ENCODE measurements at places on chromosomes 7 and 10.

DNA sequence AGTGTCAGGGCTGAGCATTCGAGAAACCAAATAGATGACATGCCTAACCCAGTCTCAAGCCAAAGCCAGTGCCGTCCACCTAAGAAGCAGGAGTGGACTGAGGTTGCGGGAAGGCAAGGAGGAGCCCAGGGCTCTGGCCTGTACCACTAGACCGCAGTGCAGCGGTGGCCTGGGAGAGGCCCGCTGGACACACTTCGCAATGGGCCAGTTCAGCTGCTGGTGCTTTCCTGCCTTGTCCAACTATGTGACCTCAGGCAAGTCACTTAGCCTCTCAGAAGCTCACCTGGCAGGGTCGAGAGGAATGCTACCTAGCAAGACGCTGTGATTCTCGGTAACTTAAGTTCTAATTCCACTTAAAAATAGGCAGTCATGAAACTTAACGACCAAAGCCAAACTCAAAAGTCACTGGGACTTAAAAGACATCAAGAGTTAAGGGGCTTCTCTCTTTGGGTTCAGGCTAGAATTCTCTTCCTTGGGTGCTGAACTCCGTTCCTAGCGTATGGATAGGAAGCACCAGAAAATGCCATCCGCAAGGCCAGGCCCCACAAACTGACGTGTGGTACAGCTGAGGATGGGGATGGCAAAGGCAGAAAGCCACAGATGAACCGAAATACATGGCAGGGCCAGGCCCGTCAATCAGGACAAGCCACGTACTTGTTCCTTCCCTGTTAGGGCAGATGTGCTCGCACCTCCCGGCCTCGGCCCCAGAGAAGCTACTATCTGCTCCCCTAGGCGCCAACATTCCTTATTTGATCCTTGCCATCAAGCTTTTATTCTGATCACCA is 34.2 kb downstream of the CTBP2 start:
- DNase-seq, result no peak

DNA sequence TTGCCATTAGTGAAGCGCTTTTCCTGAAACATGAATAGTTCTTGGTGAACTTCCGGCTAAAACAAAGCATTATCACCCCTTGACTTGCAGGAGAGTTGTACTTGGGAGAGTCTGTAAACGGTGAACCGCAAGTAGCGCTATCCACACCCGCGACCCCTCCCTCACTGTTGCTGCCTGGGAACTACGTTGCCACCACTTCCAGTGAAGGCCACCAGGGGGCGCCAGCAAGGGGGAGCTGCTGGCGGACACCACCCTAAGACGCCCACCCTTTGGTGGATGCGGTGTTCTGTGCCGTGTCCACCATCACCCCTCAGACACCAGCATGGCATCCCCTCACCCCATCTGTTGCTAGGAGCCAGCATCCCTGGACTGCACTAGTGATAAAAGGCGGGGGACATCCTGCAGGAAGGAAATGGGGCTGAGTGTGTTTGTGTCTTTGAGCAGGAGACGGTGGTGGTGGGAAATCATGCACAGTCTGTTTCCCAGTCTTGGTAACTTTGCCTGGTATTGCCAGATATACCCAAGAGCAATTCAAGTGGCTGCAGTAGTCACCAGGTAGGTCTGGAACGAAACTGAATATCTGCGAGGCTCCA is 298.2 kb downstream of the FRMD4A start:
- DNase-seq, result no peak

- no peak for DNase-seq
Observed at GRCh38 chr7:157840914-157841772, 504.3 kb downstream of the DNAJB6 start.

DNA sequence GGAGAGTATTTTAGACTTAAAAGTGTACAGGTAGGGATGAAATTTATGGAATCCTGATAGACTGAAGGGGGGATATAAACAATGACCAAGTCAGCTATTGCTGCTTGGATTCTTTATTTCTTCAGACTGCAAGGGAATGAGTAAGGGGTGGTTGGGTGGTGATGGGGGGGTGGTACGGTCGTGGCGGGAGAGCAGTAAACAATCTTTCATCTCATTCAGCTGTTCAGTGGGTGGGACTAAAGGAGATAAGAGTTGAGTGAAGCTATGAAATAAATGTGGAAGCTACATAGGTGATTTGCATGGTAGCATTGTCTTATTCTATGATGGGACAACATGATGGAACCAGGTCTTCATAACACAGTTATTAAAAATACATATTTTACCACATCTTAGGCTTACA is 1.8 kb downstream of the SEPTIN7 start:
- no peak for DNase-seq

GRCh38 chr10:129331207-129331838 is 135.7 kb upstream of the MGMT start:
- DNase-seq, result no peak

DNA sequence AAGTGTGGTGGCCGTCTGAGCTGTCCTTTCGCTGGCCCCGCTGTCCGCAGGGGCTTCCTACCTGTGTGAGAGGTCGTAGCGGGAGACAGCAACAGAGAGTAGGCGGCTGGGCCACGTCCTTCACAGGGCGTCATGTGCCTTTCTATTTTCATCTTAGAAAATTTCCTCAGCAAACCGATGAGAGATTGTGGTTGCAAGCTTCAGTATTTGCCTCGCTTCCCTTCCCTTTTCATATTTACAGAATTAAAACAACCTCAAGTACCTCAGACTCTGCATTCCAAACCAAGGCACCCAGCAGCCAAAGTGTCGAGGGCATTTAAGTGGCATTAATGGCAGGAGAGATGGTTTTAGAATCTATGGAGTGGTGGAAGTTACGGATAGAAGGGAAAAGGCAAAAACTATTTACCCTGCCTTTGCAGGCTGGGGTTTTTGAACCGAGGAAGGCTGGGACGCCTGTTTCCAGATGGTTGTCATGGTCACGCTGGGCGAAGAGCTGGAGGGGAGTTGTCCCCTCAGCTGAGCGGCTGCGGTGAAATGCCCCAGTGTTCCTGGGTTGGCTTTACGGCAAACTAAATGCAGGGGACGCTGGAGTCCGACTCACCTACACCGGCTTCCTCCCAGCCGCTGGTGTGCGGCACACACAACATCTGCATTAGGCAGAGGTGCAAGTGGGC is 41.9 kb downstream of the WIPI2 start:
- DNase-seq, result no peak

DNA sequence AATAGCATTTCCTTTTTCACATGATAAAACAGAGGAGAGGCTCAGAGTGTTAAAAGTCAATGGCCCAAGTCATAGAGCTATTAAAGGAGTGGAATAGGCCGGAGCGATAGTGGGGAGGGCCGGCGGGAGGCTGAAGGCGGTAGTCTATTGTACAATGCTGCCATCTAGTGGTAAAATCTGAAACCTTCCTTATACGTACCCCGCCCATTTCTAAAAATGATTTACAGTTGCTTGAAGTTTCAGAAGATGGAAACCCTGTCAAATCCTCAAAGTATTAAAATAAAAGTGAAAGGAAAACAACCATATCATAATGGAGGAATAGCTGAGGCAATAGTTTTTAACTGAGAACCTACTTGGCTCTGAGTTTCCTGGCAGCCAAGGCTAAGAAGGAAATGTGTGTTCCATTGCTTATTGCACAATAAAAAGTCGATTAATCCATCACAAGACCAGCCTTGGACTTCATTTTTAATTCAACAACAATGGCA is 209.1 kb downstream of the CCSER2 start:
- peak; percentile 18 for DNase-seq

GRCh38 chr7:136527554-136527953 is 340.9 kb upstream of the CHRM2 start:
- DNase-seq, result no peak

DNA sequence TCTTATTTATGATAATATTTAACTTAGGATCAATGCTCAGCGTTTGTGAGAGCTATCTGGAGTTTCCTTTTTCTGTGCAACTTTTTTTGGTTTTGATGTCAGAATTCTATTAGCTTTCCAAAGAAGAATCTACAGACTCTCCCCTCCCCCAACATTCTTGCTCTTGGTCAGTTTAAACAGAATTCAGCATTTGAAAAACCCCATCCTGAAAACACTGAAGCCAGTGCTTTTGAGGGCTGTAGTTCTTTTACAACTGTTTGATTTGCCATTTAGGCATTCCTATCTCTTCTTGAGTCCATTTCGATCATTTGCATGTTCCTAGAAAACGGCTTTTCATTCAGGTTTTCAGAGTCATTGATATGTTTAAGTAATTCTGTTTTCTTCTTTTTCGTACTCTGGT is 15.6 kb upstream of the CXCL12 start:
- DNase-seq, result no peak

DNA sequence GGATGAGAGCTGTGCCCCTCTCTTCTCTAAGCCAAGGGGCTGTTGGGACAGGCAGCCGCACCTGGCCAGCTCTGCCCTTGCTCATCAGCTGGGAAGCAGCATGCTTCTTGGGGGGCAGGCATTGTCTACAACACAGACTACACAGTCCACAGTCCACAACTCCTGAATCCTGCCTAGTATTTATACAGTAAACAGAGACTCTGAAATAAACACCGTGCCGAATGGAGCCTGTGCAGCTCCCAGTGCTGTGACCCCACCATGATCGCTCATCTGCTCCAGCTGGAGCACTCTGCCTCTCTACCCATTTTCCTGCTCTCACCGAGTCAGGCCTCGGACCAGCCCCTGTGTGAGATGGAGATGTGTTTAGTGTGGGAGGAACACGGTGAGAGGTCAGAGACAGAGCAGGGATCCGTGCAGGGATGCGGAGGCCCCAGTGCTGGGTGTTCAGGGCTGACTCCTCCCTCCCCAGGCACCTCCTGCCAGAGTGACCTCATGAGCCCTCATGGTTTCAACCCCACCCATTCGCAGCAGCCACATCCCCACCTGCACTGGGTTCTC is 608.0 kb downstream of the DNAJB6 start:
- DNase-seq, result no peak

DNA sequence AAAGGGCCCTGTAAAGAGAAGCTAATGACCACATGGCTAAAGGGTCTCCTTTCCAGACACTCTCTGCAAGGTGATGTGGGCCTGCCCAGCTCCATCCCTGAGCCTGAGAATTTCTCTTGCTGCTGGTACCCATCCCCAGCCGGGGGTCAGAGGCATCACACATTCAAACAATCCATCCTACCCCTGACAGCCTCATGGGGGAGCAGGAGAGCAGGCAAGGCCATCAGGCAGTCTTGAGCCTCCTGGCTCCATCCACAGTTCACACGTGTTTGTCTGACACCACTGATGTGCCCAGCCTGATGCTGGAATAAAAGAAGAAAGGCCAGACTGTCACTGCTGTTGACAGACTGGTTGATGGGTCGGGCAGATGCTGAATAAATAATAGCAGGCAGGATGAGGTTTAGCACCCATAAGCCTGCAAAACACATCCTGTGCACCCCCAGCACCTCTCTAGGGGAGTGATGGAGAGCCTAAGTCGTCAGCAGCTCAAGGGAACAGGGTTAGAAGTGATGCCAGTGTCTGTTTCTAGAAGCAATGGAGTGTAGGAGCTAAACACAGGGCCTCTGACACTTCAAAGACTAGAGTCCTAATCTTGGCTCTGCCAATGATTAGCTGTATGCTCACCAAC is 43.5 kb downstream of the TLL2 start:
- DNase-seq, result no peak

GRCh38 chr10:58853668-58854067 is 322.8 kb upstream of the PHYHIPL start:
- DNase-seq, result no peak
